ENCODE measurements at places on chromosomes 11 and 22.

- DNase-seq, result no peak
These were observed 97.7 kb upstream of the TOP3B start for GRCh38 chr22:22080270-22080669.

GRCh38 chr22:45966320-45966894 is 10.6 kb downstream of the WNT7B start:
- no peak for DNase-seq

DNA sequence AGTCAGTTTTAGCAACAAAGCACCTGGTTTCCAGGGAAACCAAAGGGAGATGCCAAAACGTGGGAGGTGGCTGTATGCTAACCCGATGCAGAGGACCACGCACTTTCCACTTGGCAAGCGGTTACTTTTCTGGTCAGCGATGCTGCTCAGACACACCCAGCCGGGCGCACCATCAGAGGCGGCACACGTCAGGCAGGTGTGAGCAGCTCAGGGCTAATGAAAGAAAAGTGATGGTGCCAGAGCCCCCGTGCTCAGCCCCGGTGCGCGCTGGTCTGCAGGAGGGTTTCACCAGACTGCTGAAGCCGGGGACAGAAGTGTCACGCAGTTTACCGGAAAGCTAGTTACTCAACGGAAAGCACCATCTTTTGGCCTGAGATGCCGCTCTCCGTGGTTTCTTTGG is 5.7 kb downstream of the LTO1 start:
- DNase-seq, result no peak

- DNase-seq, result no peak
These were observed 7.7 kb downstream of the TBC1D22A start for GRCh38 chr22:46770151-46770641.

DNA sequence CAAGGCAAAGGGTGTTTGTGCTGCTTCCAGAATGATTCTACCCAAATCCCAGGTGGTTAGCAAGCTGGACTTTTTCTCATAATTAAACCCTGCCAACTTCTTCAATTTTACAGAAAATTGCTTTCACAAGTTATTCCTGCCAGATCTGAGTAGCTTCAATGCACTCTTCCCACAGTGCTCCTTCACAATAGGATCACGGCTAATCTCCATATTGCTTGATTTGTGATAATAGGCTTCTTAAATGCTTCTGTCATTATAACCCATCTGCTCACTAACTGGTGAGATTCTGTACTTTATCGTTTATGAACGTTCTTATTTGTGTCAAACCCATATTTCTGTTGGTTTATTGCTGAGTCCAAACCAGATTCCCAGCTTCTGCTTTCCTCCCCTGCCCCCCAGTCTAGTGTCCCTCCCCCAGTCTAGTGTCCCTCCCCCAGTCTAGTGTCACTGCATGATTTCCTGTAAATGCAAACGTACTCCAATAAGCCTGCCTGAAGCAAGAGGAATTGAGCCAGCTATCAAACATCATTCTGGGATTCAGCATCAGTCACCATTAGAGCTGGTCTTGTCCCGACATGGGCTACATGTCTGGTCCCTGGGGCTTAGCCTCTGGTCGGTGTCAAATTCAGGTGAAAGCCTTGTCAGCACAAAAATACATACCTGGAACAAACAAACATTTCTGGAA is 14.0 kb downstream of the MMP3 start:
- no peak for DNase-seq

GRCh38 chr11:102007567-102008437 is 39.4 kb upstream of the CFAP300 start:
- DNase-seq, result no peak
